ENCODE measurements at places on chromosomes 2 and 18.

- DNase-seq = peak; percentile 39
These were observed 169.6 kb downstream of the FMNL2 start for GRCh38 chr2:152504618-152505017.

- peak; percentile 67 for DNase-seq
These were observed 519 bp downstream of the METTL4 start for GRCh38 chr18:2570772-2571199.

- DNase-seq = no peak
These were observed 243.7 kb downstream of the LTBP1 start for GRCh38 chr2:33190393-33190937.

GRCh38 chr2:232880764-232881351 lies 10.8 kb downstream of the SNORC start:
- DNase-seq = no peak

- DNase-seq = no peak
These were observed 38.4 kb downstream of the CALCRL start for GRCh38 chr2:187409682-187410081.

DNA sequence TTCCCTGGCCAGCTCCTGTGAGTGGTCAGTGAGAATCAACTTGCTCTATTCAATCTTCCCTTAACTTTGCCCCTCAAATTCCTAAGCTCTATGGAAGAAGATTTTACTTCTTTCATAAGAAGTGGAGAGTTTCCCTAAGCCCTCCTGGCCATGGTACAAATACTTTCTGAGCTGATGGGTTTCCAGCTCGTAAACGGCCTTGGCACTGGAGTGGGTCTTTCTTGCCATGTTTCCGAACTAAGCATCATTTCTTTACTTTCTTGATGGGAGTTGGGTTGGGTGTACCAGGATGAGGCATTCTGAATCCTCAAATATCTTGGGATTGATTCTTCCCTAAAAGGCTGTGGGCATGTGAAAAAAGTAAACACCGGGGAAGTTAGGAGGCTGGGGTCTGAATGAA lies 72.5 kb downstream of the ACKR3 start:
- DNase-seq = no peak

GRCh38 chr2:165295643-165296042 lies 56.4 kb downstream of the SCN2A start:
- DNase-seq = no peak

DNA sequence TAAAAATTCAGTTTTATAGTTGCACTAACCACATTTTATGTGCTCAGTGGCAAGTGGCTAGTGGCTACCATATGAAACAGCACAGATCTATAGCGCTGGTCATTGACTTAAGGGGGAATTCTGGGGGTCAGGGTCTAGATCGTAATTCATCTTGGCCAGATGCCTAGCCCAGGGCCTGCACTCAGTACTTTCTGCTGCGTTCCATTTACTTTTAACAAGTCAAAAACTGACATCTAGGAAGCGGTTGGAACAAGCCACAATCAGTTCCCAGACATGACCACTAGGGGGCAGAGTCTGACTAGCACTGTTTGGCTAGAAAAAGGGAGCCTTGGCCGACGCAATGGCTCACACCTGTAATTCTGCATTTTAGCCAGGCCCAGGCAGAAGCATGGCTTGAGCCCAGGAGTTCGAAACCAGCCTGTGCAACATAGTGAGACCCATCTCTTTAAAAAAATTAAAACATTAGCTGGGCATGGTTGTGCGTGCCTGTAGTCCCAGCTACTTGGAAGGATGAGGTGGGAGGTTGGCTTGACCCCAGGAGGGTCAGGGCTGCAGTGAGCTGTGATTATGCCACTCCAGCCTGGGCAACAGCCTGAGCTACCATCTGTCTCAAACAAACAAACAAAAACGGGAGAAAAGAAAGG lies 9.0 kb upstream of the TMBIM1 start:
- peak; percentile 81 for DNase-seq

GRCh38 chr2:173578404-173579107 lies 223.9 kb downstream of the CDCA7 start:
- no peak for DNase-seq

DNA sequence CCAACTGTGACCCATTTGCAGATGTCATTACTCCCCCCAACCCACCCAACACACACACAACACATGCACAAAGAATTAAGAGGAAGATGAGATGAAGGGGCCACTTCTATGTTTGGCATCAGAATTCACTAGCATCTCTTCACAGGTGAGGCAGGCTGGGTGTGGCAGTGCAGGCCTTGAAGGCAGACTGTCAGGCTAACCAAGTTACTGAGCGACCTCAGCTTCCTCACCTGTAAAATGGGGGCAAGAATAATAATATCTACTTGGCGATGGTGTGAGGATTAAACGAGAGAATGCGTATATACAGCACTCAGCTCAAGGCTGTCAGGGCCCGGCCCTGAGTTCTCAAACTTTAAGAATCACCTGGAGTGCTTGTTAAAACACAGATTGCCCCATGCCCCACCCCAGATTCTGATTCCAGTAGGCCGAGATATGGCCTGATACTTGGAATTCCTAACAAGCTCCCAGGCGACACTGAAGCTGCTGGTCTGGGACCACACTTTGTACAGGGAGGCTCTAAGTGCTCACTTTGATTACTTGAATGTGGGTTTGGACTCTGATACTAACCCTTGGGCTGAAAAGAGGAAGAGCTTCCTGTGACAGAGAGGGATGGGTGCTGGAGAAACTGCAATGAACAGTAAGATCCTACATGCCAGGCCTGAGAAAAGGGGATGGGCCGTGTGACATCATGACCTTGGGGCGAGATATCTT lies 1.1 kb downstream of the ACTG2 start:
- DNase-seq = no peak

- no peak for DNase-seq
These were observed 95.1 kb upstream of the GPC1 start for GRCh38 chr2:240340361-240340761.

- DNase-seq = no peak
These were observed 672.2 kb downstream of the BCL11A start for GRCh38 chr2:59881218-59881617.

- DNase-seq = no peak
These were observed 69.1 kb downstream of the PHLPP1 start for GRCh38 chr18:62784338-62784965.

DNA sequence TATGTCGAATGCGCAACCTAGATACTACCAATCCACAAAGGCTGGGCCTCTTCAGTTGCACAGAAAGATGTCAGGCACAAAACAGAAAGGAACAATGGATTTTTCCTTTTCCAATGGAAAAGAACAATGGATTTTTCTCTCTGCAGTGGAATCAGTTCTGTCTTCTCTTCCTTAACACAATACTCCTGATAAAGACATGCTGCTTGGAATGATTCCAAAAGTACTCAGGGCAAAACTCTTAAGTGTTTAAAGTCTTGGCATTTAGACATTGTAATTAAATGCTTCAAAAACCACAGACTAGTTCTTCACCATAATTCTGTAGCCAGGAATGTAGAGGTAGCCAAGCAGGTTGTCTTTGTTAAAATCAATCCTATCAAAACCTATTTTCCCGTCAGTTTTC lies 46.7 kb upstream of the FLACC1 start:
- DNase-seq = no peak

- DNase-seq = no peak
These were observed 75.7 kb downstream of the FTCDNL1 start for GRCh38 chr2:199775267-199775666.

- DNase-seq = no peak
These were observed 506.7 kb downstream of the NUP35 start for GRCh38 chr2:183630964-183631363.

- no peak for DNase-seq
These were observed 487.6 kb downstream of the METTL4 start for GRCh38 chr18:2083691-2084090.

DNA sequence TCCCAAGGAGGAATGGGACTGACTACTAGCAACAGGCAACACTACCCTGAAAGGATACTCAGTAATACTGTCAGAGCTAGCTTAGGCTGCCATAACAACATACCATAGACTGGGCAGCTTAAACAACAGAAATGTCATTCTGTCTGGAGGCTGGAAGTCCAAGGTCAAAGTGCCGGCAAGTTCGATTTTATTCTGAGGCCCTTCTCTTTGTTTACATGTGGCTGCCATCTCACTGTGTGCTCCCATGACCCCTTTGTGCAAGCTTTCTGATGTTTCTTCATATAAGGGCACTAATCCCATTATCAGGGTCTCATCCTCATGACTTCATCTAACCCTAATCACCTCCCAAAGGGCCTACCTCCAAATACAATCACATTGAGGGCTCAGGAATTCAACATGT lies 30.7 kb upstream of the SCG2 start:
- DNase-seq = no peak

DNA sequence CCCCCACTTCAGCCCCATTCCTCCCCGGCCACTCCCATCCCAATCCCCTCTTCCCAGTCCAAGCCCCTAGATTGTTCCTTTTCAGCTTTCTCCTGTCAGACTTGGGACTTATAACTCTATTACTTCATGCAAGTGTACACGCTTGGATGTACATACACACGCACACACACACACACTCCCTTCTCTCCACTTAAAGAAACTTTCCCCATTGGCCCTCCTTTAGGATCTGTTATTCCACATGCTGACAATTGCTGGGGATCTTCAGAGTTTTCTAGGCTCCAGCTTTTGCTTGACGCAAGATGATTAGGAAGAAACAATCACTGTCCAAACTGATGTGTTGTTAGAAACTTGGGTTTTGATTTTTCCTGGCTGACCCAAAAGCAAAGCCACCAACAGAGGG lies 75.4 kb downstream of the CDK15 start:
- no peak for DNase-seq

- DNase-seq = no peak
These were observed 320.1 kb downstream of the CDH2 start for GRCh38 chr18:27856820-27857219.

- no peak for DNase-seq
These were observed 221.7 kb downstream of the CDH20 start for GRCh38 chr18:61554946-61555361.

DNA sequence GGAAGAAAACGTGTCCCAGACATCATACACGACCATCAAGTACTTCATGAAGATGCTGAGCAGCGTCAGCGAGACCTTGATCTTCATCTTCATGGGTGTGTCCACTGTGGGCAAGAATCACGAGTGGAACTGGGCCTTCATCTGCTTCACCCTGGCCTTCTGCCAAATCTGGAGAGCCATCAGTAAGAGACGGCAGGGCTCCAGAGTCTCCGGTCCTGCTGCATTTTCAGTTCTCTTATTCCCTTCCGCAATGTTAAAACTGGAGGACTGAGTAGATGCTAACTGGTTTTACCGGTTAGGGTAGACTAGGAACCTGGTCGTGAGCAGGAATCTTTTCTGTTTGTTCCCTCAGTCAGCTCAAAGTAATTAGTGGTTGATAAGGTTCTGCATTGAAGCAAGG lies 32.3 kb downstream of the SLC9A4 start:
- no peak for DNase-seq

DNA sequence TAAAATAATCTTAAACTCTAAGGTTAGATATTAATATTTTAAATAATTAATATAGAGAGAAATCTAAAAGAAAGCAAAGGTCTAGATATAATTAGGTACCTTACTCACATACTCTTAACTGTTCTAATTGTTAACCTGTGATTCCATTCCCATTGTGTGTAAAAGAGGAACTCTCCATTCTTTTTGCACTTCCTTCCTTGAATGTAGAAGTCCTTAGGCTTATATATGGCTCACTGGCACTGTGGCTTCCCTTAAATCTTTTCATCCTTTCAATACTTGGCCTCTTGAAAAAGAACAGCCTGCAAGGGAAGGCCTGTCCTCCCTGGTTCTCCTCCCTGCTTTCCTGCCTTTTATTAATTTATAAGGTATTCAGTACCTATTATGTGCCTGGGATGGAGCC lies 182.8 kb upstream of the FOSL2 start:
- no peak for DNase-seq

DNA sequence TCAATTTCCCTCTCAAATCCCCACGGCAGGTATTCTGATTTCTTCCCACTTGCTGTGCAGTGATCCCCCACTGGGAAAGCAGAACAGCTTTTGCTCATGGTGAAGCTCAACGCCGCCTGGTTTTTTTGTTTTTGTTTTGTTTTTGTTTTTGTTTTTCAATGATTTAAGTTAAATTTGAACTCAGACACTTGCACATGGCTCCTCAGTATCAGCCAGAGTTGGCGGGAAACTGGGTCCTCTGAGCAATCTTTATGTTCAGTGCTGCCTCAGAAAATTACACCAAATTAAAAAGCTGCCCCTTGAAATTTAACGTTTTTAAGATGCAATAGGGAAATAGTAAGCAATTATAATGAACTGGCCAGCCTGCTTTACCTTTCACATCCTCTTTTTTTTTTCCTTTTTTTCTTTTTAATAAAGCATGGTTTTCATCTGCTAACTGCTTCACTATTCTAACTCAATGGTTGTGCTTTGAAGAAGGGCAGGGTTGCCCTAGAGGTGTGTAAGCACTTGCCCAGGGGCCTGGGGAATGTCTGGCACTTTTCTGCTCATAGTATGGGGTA lies 277.0 kb upstream of the HNRNPA3 start:
- no peak for DNase-seq

GRCh38 chr2:216348756-216349308 lies 23.5 kb downstream of the MARCHF4 start:
- DNase-seq = peak; percentile 5

GRCh38 chr2:38375696-38376345 lies 1.3 kb downstream of the ATL2 start:
- no peak for DNase-seq

DNA sequence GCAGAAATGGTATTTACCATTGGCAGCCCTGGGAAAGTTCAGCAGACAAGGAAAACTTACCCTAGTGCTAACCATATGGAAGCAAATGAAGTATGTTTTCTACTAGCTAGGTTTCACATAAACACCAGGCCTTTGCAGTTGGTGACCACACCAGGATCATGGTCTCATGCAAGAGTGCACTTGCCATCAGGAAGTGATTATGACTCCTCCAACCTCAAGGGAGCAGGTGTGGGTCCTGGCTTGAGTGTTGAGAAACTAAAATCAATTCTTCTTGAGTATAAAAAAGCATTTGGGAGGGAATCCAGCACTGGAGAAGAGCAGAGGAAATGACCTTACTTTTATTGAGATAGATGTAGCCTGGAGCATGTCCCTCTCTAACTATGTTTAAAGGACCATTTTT lies 56.8 kb upstream of the SPAG16 start:
- no peak for DNase-seq

- no peak for DNase-seq
These were observed 126.3 kb upstream of the HS6ST1 start for GRCh38 chr2:128444816-128445522.

GRCh38 chr2:239790721-239791120 lies 234.4 kb downstream of the NDUFA10 start:
- DNase-seq = no peak

DNA sequence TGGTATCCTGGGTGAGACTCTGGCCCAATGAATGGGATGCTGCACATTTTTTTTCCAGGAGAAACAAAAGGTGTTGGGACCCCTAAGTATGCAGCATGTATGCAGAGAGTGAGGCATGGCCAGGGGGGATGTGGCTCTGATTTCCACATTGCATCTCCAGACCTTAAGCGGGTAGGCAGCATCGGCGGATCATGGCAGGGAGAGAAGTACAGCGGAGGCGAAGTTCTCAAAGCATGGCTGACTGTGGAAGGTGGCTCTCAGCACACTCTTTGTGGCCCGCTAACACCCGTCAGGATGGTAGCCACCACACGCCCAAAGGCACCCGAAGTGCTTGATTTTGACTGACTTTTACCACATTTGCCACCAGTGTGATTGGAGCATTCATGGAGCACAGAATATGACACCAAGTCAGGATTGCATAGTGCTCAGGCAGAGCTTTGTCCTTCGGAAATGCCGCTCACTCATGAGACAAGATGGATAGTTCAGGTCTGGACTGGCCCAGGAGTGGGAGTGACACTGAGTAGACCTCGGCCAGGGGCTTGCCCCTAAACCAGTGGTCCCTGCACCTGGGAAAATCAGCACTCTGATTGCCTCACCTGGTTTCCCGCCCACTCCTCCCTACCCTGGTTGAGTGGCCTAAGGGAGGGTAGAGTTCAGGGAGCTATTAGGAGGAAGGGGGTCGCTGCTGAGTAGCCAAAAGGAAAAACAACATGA lies 14.2 kb downstream of the INPP4A start:
- DNase-seq = no peak

Measured in SW 1271 (cell line).